Stomach (tissue), 19 donors: ENCODE measurements at places on chromosomes 6 and 20.
A peak's percentile ranks its signal among the peaks of the same experiment; 100 is the strongest.

DNA sequence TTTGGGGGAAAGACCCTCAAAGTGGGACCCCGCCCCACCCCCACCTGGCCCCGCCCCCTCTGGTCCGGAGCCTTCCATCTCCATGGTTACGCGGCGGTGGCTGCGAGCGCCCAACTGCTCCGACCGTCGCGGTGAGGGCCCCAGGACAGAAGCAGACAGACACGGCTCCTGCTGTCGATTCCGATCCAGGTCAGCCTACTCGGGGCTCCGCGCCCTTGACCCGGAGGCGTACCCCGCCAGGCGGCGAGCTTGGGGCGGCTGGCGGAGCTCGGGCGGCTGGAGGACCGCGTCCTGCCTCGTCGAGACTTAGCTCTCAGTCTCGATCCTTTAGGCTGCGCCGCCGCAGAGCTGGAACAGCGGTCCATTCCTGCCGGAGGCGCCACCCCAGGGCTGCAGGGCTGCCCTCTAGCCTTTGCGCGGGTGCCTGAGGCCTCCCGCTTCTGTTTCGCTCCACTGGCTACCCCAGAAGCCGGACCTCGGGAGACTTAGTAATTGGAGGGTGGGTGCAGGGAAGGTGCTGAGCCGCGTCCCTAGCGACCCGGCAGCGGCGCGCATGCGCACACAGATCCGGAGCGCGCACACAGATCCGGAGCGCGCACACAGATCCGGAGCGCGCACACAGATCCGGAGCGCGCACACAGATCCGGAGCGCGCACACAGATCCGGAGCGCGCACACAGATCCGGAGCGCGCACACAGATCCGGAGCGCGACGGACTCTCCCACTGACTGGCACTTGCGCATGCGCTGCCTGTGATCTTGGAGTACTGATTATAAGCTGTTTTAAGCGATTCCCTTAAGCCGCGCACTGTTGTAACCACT is at the start of gene CFAP206:
Gene CFAP206, plus strand, starts transcription at position 72 of the 820 bp plus-strand sequence. CDS start 1,868 bp downstream, outside the sequence.
- peaks cover 11% of the 10 kb centered on the region for H3K4me1 ChIP-seq
- peak within 1 kb of the TSS; percentile 87 for H3K27ac ChIP-seq
- H3K36me3 ChIP-seq: no peaks in the 10 kb centered on the region
- peak within 1 kb of the TSS; percentile 89 for H3K4me3 ChIP-seq
- H3K27me3 ChIP-seq: no peaks in the 10 kb centered on the region
- DNase-seq: peak; percentile 84

DNA sequence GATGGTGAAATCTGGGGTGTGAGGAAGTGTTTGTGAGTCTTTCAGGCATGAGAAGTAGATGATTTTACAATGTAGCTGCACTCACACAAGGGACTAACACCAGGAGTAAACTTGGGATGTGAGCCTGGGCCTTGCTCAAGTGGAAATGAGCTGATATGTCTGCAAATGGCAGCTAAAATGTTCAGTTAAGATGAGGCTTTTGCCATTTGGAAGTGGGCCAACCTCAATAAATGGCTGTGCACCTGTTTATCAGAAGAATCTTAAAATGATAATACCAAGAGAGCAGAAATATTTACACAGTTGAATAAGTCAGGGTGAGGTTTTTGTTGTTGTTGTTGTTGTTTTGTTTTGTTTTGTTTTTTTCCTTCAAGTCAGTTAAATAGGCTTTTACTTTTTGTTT is 25.7 kb upstream of the KLHL31 start:
- no peaks in the 10 kb centered on the region for H3K4me1 ChIP-seq
- no peaks in the 10 kb centered on the region for H3K36me3 ChIP-seq
- H3K27me3 ChIP-seq: no peaks in the 10 kb centered on the region
- DNase-seq: no peak
- H3K27ac ChIP-seq: no peak overlapping the region
- no peak overlapping the region for H3K4me3 ChIP-seq

DNA sequence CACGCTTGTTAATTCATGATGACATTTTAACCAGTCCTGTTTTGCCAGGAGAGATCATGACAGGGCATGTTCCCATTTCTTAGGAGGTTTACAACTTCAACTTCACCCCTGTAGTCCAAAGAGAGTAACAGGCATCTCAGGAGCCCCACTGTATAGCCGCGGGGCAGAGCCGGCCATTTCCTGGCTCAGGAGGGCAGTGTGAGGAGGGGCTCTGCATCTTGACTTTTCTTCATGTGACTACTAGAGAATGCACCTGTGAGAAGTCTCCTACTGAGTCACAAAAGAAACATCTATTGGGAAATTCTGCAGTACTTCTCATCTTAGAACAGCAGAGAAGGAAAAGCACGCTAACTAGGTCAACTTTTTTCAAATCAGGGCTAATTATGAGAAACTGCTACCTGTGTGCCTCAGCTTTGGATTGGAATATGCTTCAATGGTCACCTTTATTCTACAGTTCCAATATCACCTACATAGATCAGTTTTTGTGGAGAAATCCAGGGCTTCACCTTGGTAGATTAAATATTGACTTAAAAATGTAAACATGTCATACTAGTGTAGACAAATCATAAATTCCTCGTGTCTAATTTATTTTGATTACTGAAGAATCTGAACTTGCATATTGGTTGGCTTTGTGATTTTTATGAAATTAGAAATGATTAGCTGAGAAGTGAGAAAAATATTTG is 28.6 kb upstream of the SIM1 start:
- no peaks in the 10 kb centered on the region for H3K27me3 ChIP-seq
- no peak overlapping the region for H3K4me3 ChIP-seq
- H3K36me3 ChIP-seq: no peaks in the 10 kb centered on the region

DNA sequence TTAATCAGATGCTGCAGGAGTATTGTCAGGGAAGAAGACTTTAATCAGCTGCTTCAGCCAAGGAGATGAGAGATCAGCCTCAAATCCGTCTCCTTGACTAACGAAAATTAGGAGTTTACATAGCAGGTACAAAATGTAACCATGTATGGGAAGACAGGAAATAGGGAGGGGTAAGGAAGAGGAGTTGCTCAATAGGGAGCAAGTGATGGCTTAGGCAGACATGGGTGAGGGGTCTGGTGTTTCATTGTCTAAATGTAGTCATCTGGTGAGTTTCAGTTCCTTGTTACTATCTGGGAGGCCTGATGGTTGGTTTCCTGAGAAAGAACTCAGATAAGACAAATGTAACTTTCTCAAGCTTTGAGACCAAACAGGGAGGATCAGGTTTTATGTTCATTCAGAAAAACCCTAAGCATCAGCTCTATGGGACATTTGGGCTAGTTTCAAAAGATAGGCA is 217.3 kb upstream of the SULF2 start:
- H3K27ac ChIP-seq: no peak overlapping the region
- H3K36me3 ChIP-seq: no peaks in the 10 kb centered on the region
- H3K27me3 ChIP-seq: peaks cover 12% of the 10 kb centered on the region
- DNase-seq: no peak

DNA sequence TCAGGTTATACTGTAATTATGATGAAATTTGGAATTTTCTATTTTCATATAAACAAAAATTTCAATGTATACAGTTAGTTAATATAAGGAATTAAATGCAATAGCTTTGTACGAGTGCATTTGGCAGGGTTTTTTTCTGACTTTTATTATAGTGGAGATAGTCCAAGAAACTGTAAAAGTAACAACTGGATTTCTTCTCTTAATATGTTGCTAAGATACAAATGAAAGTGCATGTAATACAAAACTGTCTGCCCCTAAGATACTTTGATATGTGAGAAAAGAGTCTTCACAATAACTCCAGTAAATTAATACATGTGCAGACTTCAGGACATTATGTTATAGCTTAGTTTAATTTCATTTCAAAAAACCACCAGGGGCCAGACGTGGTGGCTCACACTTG is 721.4 kb downstream of the CBLN4 start:
- no peaks in the 10 kb centered on the region for H3K27me3 ChIP-seq
- no peak overlapping the region for H3K27ac ChIP-seq
- H3K36me3 ChIP-seq: no peaks in the 10 kb centered on the region
- peak; percentile 44 for DNase-seq
- no peaks in the 10 kb centered on the region for H3K4me1 ChIP-seq

DNA sequence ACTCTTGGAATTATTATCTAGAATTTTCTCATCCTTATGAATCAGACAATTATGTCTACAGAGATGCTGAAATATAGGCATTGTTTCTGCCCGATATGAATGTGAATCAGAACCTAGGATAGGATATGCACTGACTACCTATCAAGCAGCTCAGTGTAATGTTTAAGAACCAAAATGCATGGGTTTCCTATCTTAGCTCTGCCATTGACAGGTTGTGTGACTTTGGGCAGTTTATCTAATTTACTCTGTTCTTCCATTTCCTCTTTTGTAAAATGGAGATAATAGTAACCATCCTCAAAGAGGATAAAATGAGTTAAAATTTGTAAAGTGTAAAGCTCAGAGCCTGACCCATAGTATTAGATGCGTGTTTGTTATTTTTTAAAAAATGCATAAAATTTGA is 10.2 kb upstream of the AIG1 start:
- H3K27me3 ChIP-seq: no peaks in the 10 kb centered on the region
- H3K27ac ChIP-seq: no peak overlapping the region
- no peak overlapping the region for H3K4me3 ChIP-seq
- DNase-seq: no peak
- no peaks in the 10 kb centered on the region for H3K36me3 ChIP-seq

- no peak for DNase-seq
- no peak overlapping the region for H3K4me3 ChIP-seq
- H3K4me1 ChIP-seq: no peaks in the 10 kb centered on the region
- H3K36me3 ChIP-seq: no peaks in the 10 kb centered on the region
Observed at GRCh38 chr6:46002264-46002663, 13.4 kb downstream of the CLIC5 start.

DNA sequence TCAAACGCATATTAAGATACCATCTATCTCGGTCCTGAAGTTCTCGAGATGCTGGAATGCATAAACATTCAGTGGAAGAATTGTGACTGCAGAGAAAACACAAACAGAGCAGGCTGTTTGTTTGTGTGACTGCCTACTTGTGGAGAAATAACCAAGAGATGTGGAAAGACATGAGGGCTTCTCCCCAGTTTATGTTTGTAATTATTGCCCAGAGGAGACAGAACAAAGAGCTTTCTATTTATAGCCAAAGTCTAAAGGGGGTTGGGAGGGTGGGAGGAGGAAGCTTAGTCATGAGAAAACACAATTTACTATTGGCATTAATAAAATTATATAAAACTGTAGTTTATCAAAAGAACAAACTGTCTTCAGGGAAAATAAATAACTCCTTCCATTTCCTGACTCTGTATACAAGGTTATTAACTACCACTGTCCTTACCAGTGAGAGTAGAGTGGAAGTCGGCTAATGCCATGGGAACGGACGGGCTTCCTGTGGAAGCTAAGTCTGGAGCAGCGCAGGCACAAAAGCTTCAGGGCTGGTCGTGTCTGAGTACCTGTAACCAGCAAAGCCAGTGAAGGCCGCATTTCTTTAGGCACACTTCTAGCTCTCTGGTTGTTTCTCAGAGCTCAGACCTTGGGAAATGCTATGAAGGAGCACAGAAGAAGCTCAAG is 200.2 kb upstream of the SUPT3H start:
- no peaks in the 10 kb centered on the region for H3K36me3 ChIP-seq
- H3K4me1 ChIP-seq: no peaks in the 10 kb centered on the region

GRCh38 chr6:129206821-129207220 is 323.9 kb downstream of the LAMA2 start:
- no peak for DNase-seq
- no peak overlapping the region for H3K27ac ChIP-seq
- H3K4me3 ChIP-seq: no peak overlapping the region
- no peaks in the 10 kb centered on the region for H3K27me3 ChIP-seq

GRCh38 chr6:88813045-88813444 is 150.4 kb downstream of the RNGTT start:
- no peaks in the 10 kb centered on the region for H3K27me3 ChIP-seq
- H3K27ac ChIP-seq: no peak overlapping the region
- no peak for DNase-seq
- H3K4me1 ChIP-seq: no peaks in the 10 kb centered on the region

DNA sequence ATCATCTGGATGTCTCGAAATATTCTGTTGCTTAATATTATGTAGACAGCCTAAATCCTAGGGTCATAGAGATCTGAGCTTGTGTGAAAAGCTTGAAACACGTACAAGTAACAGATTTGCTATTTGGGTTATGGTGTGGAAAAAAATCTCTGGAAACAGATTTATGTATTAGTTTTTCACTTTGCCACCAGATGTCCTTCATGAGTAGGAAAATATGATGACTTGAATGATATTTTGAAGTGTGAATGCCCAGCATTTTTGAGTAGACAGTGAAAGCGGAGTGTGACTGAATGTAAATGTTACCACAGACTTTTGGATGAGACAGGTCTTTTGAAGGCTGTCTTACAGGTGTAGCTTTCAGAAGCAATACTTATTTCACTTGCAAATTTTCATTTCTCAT is 4.2 kb upstream of the BMP6 start:
- no peak overlapping the region for H3K4me3 ChIP-seq
- peaks cover 23% of the 10 kb centered on the region for H3K4me1 ChIP-seq
- H3K27me3 ChIP-seq: peaks cover 8% of the 10 kb centered on the region
- peak; percentile 53 for DNase-seq
- no peaks in the 10 kb centered on the region for H3K36me3 ChIP-seq
- no peak overlapping the region for H3K27ac ChIP-seq

GRCh38 chr6:130070792-130071191 is 52.4 kb downstream of the L3MBTL3 start:
- no peak for DNase-seq
- H3K27me3 ChIP-seq: no peaks in the 10 kb centered on the region
- H3K27ac ChIP-seq: no peak overlapping the region
- peaks cover 24% of the 10 kb centered on the region for H3K36me3 ChIP-seq
